ENCODE measurements at places on chromosomes 11 and 22.

- no peak for DNase-seq
These were observed 89.3 kb downstream of the PRR5L start for GRCh38 chr11:36385121-36385970.

GRCh38 chr11:19199048-19199447 lies 2.7 kb downstream of the CSRP3 start:
- DNase-seq: no peak

DNA sequence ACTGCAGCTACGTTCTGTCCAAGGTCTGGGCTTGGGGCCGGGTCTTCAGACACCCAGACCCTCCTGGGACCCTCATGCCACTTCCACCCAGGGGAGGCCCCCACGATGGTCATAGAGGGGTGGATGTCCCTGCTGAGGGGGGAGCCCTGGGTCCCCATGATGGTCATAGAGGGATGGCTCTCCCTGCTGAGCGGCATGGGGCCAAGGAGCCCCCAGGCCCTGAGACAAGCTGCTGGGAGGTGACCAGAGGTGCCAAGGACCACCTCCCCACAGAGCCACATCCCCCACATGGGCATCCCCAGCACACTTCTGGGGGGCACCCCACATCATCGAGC lies 7.2 kb downstream of the MUC5B start:
- no peak for DNase-seq

DNA sequence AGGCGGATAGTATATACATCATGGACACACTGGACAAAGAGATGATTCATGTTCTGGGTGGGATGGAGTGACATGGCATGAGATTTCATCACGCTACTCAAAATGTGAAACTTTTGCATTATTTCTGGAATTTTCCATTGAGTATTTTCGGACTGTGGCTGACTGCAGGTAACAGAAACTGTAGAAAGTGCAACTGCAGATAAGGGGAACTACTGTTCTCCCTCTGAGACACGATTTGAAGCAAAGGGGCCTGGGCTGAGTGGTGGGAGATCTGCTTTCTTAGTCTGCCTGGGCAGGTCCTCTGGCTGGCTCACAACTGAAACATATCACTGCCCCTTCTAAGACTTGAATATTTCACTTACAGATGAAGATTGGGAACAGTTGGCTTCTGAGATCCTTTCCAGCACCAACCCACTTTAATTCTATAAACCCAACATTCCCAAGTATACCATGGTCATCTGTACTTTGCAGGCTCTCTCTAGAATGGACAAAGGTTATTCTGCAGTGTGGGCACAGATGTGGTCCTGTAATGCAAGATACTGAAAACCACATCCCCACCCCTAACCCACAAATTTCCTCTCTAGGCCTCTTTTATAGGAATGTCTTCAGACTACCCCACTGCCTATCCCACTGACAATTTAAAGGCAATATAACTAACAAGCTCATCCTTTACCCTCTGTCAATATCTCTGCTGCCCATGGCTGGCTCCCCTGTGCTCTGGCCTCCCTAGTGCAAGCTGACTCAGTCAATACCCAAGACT lies 121.1 kb downstream of the KCNC1 start:
- DNase-seq: no peak

GRCh38 chr11:73227571-73228211 lies 9.6 kb downstream of the P2RY2 start:
- no peak for DNase-seq

DNA sequence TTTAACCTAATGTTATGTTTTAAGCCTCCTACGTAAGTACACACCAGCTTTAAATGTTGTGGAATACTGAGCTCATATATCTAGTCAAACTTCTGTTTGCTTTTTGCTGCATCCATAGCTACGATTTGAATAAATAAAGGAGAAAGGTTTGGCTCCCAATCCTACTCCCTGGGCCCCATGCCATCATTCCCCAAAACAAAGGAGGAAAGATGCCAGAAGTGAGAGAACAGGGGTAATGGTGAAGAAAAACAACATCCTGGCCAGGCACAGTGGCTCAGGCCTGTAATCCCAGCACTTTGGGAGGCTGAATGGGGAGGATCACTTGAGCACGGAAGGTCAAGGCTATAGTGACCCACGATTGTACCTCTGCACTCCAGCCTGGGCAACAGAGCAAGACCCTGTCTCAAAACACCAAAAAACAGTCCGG lies 26.5 kb downstream of the SCGB1A1 start:
- DNase-seq: no peak

- DNase-seq: no peak
These were observed 12.7 kb downstream of the DUSP8 start for GRCh38 chr11:1559111-1559951.

- no peak for DNase-seq
These were observed 27.9 kb downstream of the ASCC2 start for GRCh38 chr22:29810216-29810615.

DNA sequence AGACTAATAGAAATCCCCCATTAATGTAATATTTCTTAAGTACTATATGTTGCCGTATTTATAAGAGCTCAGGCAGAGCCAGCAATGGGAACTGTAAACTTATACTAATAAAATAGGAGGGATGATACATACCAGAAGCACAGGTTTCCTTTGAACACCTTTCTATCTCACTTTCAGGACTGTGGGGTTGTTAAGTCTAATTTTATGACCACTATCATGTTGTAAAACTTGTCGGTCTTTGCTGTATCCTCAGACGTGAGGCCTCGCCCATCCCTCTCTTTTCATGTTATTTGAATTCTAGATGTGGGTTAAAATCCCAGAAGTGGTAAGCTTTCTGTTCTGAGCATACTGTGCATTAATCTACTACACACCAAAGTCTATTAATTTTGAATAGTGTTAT lies 1083.5 kb upstream of the TENM4 start:
- DNase-seq: no peak

GRCh38 chr11:72635933-72636332 lies 38.3 kb downstream of the PDE2A start:
- DNase-seq: no peak

DNA sequence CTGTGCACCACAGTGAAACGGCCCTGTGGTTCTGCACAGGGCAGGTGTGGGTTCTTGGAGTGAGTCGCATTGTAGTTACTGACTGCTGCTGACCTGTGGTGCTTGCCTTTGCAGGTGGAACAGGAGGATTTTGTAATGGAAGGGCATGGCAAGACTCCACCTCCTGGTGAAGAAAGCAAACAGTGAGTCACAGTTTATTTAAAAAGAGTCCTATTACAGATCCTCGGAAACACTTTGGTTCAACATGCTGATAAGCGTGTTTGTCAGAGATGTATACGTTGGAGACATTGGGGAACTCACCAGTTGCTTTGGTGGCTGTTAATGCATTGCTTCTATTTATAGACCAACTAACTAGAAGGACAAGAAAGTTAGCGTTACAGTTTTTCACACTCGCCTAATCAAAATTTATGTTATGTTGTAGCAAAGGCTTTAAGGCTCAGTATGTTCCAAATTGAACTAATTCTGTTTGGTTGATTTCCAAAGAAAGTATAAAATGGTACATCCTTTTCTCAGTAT lies 21.7 kb upstream of the TNRC6B start:
- DNase-seq: no peak

DNA sequence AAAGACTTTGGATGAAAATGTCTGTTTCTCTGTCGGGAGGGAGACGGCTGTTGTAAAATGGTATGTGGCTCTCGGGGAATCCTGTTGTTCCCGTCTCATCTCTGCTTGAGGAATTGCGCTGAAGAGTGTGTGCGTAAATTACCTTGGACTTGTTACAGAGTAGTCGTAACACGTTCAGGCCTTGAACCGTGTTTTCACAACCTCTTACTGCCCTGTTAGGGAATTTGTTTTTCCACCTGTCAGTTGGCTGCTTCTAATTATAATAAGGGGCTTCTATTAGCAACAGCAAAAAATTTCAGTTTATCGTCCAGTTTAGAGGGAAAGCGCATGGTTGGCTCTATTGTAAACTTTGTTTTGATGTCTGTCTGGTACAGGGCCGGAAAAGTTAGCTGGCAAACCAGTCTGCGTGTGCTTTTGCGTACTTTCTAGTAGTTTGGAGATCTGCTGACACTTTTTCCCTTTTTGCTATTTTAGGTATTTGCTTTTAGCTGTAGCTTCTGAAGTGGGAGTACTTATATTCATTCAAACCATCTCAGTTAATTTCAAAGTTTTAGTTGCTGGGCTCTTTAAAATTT lies 1.5 kb downstream of the HIPK3 start:
- DNase-seq: no peak

DNA sequence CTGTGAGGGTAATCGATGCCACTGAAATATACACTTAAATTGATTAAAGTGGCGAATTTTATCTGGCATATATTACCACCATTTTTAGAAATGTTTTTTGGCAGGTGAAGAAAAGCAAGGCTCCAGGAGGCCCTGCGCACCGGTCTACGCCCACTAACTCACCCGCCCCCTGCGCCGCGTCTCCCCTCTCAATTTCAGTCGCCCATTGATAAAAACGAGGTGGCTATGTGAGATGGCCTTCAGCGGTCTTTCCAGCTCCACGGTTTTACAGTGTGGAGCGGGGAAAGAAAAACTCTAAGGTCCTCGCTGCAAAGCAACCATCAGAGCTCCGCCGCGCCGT lies 602 bp upstream of the AQP11 start:
- no peak for DNase-seq

- no peak for DNase-seq
These were observed 30.2 kb upstream of the P2RY2 start for GRCh38 chr11:73187854-73188253.

GRCh38 chr11:133892584-133893380 lies 47.5 kb upstream of the SPATA19 start:
- no peak for DNase-seq
